ENCODE measurements at places on chromosomes 6 and 20.

DNA sequence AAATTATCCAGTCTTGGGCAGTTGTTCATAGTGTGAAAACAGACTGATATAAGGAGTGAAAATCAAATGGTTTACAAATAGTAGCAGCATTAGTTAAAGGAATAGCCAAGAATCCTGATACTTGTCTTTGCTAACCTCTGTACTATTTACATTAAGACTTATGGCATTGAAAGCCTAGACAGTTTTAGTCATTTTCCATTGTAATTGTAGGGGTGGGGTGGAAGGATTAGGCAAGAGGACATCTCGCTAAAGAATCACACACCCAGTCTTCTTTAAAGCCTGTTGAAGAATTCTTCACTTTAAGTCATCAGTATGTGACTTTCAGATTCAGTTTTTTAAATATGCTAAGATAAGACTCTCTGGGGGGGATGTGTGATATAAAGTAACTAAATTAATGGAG, 207.5 kb upstream of the PHACTR1 start:
- no peak for ATAC-seq

GRCh38 chr20:53208110-53208832, 236.1 kb downstream of the TSHZ2 start:
- ATAC-seq, result no peak

- no peak for ATAC-seq
Measured at GRCh38 chr6:28794175-28795002, 129.4 kb downstream of the TRIM27 start.

DNA sequence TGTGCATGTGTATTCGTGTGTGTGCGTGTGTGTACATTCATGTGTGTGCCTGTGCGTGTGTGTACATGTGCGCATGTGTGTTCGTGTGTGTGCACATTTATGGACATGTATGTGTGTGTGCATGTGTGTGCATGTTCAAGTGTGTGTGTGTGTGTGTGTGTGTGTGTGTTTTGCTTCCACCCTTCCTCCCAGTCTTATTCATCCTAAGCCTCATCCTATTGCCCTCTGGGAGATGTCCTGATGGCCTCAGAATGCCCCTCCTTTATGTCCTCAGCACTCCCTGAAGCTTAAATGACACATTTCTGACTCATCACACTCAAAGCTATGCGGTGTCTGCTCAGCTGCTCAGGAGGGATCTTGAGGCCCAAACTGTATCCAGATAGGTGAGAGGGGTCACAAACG, 76.6 kb upstream of the CCDC167 start:
- ATAC-seq, result no peak

GRCh38 chr6:11973238-11973637, 38.9 kb upstream of the HIVEP1 start:
- no peak for ATAC-seq

Measured in stimulated activated memory B cell treated with anti-CD40 and anti-IgM and Interleukin-4, amounts not matched to agents 10 μg/mL and 1 μg/mL and 100 μg/mL, for 72 hours (primary cell).